Activated naive CD8-positive, alpha-beta T cell treated with anti-CD3 and anti-CD28 coated beads, Interleukin-2, amount 10 ng/mL, durations not matched to agents 7 days and 5 days (primary cell): ENCODE measurements at places on chromosomes 12 and 14. TPM values are rescaled to one million over a fixed set of nuclear protein-coding genes. Genes with fewer than 3 reads are reported as not detected.
A peak's percentile ranks its signal among the peaks of the same experiment; 100 is the strongest.

DNA sequence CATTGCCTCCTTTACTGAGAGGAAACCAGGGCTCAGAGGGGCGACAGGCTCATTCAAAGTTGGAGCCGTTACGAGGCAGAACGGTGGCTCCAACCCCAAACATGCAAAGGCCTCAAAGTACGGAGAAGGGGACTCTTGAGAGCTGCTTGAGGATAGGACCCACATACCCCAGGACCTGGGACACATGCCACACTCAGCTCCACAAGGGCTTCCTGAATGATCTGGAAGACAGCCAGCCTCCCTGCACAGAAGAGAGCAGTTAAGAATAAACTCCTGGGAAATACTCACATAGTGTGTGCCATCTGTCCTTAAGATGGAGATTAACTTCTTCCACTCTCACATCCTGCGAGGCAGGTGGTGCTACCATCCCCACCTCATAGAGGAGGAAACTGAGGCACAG is 26.6 kb upstream of the NXPH4 start:
- no peak for DNase-seq

GRCh38 chr12:72139411-72139810 is 132.8 kb upstream of the TRHDE start:
- DNase-seq: no peak

DNA sequence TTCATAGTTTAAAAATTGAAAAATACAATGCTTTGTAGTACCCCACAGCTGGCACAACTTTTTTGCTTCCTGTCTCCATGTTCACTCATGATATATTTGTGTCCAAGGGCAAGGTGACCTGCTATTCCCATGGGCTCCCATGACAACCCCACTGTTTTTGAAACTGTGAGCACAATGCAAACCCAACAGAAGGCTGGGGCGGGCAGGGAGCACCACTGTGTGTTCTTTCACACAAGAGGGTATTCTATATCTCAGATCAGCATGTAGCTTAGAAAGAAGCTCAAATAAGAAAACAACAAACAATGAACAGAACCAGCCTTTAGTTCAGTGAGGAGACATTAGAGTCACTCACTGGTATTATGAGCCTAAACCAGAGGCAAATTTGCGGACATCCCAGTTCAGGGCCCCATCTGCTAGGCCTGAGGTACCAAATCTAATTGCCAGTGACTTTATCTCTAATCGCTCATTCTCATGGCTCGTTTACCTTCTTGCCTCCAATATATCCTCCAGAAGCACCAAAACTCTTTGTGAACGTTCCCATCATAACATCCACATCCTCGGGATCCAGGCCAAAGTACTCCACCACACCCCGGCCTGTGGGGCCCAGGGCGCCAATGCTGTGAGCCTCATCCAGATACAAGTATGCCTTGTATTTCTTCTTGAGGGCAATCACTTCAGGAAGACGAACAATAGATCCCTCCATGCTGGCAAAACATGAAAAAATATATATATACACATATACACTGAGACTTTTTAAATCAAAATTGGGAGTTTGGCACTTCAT is 56.4 kb upstream of the ISM2 start:
- no peak for DNase-seq

DNA sequence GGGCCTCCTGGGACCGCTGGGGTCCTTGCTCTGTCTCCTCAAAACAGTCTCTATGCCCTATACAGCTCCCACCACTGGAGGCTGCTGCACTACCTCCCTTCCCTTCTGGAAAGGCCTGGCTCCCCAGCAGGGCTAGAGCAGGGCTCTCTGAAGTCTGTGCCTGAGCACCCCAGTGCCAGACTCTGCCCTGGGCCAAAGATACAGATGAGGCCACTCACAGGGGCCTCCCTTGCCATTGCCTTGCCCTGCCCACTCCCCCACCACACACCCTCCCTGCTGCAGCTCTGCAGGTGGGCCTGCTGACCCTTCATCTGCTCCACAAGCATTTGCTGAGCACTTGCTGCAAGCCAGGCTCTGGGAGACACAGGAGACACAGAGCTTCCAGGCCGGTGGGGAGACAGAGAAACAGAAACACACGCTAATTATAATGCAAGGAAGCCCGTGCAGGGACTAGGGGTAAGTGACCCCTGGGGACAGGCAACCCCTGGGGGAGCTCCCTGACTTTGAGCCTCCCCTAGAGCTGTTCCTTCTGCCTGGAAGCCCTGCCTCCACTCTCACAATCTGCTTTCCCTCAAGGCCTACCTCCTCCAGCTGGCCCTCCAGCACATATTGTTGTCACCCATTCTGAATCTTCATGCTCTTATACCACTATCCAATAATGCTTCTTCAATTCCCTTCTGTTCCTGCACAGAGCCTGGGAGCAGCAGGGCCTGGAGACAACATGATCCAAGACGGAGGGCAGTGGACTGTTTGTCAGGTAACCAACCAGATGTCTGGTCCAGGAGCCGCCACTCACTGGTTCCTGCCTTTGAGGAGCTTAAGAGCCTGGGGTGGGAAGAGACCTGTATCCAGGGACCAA is 32.6 kb upstream of the PNMA1 start:
- DNase-seq: no peak

DAAM1 gene
- 20.4 TPM for total RNA-seq

GRCh38 chr12:77941401-77941800 is 110.7 kb downstream of the NAV3 start:
- DNase-seq: no peak

GRCh38 chr14:101215927-101216326 is 312.4 kb upstream of the RTL1 start:
- DNase-seq: no peak

GRCh38 chr12:122097584-122097926 is 19.0 kb downstream of the MLXIP start:
- no peak for DNase-seq

GRCh38 chr12:119020406-119021360 is 39.3 kb downstream of the SRRM4 start:
- peak; percentile 29 for DNase-seq

DNA sequence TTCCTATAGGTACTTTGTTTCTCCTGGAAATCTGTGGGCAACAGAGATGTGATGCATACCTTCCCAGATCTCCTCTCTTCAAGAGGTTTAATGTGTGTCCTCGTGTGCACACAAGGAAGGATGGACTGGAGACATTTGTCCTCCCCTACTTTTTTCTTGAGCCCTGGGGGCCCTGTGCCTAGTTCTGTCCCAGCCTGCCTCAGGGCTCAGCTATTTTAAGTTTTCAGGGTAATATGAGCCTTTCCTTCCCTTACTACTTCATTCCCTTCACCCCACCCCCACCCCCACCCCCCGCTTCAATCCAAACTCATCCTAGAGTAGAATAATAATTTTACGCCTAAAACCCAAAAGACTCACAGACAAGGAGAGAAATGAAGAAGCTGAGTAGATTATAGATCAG is 446 bp downstream of the STAC3 start:
- DNase-seq: no peak

DNA sequence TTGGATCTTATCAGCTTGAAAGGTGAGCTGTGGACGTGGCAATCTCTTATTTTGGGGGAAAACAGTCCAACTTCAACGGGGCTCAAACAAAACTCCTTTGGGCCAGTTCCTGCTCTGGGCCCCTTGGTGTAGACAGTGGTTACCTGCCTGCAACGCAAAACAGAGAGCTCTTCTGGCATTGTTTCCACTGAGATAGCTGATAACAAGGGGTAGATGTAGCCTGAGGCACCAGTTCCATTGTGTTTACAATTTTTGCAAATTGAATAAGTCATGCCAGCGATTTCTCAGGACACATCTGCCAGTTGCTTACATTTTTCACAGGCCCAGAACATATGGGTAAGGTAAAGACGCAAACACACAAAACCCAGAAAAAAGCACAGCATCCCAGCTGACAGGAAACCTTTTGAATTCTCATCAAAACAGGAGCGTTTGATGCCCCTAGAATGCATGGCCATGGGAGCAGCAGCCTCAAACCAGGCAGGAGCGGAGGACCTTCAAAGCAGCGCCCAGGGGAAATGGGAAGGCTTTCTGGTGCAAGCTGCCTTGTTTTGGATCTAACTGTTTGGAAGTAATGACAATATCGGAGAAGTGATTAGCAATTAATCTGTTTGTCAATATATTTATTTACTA is 259.7 kb downstream of the AACS start:
- DNase-seq: no peak

ANO4 gene
- total RNA-seq: not detected

GRCh38 chr12:52216100-52216499 is 16.9 kb upstream of the KRT7 start:
- no peak for DNase-seq

GRCh38 chr14:61256826-61257468 is 24.2 kb downstream of the TMEM30B start:
- no peak for DNase-seq

GRCh38 chr12:80714055-80714454 is 2.7 kb upstream of the MYF5 start:
- DNase-seq: no peak

DNA sequence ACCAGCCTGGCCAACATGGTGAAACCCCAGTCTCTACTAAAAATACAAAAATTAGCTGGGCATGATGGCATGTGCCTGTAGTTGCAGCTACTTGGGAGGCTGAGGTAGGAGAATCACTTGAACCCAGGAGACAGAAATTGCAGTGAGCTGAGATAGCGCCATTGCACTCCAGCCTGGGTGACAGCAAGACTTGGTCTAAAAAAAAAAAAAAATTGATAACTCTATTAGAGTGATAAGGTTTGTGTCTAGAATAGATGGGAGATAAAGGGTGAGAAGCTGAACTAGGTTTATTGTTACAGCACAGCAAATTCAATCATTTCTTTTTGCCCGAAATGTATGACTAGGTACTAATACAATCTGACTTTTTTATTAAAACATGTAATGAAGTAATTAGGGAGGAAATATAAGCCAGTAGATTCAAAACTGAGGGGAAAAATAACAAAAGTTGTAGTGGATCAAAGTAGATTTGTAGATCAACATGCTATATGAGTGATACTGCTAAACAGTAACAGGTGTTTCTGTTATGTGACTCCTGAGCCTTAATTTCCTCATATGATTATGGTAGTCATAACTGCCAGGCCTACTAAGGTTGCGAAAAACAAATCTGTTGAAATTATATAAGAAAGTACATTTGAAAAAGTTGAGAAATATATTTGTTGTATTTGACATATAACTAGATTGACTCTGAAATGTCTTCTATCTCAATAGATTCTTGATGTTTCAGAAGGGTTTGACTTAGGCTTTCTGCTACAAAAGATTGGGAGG is 83.6 kb downstream of the WNK1 start:
- no peak for DNase-seq

DNA sequence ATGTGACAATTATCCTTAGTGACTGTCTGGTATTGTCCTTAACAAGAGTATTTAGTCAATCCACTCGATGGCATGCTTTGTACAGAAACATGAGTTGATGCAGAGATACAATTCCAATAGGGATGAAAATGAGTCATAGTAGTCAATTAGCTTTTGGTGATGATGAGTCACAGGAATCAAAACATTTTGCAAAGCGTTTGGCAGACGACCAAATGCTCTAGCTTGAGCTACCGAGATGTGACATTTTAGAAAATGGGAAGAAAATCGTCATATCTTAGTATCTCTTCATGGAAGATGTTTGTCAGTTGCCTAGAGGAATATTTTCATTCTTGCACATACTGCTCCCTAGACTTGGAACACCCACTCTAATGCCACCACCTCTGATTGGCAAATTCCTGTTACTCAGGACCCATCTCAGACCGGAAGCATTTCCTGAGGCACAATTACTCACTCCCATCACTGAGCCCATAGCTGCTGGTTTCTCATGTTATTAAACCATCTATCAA is 95.0 kb downstream of the LMNTD1 start:
- no peak for DNase-seq

GRCh38 chr12:112938751-112939150 is 477 bp downstream of the OAS3 start:
- no peak for DNase-seq

- no peak for DNase-seq
Observed at GRCh38 chr12:18750085-18750484, 12.2 kb downstream of the CAPZA3 start.

DNA sequence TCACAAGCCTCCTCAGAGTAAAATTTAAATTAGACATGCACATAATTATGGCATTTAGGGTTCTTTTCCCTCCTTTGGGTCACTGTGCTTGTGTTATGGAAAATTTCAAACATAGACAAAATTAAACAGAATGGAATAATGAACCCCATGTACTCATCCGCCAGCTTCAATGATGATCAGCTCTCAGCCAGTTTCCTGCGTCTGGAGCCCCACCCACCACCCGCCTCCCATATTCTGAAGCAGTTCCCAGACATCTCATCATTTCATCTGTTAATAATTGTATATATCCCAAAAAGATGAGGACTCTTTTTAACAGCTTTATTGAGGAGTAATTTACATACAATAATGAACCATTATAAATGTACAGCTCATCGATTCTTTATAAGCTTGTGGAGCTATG is 128.2 kb downstream of the EML1 start:
- DNase-seq: no peak

DNA sequence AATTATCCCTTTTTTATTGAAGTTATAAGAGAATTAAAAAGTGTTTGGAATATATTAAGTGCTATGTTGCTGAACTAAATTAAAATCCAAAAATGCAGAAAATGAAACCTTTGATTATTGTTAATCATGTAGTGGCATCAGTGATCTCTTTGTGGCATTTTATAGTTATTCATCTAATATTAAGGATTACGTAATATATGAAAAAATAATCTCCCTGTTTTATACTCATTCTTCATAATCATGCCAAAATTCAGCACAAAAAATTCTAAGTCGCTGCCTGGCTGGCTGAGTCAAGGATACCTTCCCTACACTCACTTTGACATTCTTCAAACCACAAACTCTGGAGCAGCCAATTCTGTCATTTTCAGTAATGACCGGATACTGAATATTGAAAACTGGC is 63.7 kb downstream of the ARL1 start:
- DNase-seq: no peak

DNA sequence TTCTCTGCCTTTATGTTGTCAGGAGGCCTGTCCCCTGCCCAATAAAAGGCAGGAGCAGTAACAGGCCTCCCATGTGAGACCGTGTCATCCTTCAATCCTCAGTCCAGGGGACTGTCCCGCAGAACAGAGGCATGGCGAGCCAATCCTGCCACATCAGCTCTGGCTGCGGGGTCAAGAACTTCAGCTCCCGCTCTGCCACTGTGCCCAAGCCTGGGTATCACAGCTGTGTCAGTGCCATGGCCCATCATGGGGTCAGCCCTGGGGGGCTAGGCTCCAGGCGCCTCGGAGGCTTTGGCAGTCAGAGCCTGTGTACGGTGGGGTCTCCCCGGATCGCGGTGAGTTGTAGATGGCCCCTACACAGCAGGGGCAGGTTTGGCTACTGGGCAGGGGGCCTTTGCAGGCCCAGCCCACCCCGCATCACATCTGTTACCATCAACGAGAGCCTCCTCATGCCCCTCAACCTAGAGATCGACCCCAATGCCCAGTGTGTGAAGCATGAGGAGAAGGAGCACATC is 19.9 kb upstream of the KRT83 start:
- DNase-seq: no peak

MUCL1 gene
- total RNA-seq: not detected

DNA sequence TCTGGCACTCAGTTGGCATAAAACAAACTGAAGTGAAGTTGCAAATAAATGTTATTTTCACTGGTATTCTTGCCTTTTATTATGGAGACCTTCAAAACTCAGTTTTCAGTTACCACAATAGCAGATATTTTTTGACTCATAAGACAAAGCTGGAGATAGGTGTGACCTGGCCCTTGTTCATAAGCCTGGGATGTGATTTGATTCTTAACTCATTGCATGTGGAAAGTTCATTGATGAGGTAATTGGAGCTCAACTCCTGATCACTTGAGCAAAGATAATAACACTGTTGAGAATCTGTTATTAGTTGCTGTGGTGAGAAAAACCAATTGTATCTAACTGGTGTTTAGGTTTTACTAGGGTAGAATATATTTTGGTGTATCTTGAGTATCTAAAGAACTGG is 105.1 kb downstream of the AEBP2 start:
- DNase-seq: no peak
